ENCODE measurements at places on chromosomes 11 and 22.

GRCh38 chr11:108218912-108219783, 3.3 kb downstream of the NPAT start:
- DNase-seq = no peak

DNA sequence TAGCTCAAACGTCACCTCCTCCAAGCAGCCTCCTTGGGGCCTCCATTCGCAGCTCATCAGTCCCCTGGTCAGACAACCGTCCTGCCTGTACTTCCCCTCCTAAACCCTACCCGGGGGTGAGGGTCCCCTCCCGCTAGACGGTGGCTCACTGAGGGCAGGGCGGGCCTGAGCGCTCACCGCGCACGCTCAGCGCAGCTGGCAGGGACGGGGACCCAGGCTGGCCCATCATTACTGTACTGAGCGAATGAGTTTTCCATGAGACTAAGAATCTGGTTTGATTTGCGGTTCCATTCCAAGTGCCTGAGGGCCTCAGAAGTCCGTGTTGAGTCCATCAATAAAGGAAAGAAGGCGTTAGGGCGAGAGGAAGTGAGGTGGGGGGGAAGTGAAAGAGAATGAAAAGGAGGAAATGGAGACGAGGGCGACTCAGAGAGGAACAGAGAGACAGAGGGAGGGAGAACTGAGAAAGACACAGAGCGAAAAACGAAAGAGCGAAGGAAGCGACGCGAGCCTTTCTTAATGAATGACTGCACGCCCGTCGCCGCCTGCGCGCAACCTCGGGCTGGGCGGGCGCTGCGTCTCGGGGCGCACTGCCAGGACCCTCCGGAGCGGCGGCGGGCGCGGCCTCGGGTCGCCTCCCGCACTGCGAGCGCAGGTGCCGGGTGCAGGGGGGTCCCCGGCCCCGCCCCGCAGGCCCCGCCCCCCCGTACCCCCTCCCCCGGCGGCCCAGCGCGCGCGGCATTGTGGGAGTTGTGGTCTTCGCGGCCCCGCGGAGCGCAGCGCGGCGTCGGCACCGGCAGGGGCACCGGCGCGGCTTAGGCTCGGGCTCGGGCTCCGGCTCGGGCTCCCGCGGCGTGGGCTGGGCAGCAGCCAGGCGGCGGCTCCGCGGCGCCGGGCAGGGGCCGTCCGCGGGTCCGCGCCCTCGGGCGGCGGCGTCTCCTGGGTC, at the start of gene ASPHD2:
Gene ASPHD2 (plus strand): TSS at position 746 of the 943 bp plus-strand sequence. CDS start 4,356 bp downstream, outside the sequence.
- peak; percentile 75 for DNase-seq

- DNase-seq = no peak
These were observed 333.9 kb downstream of the OPCML start for GRCh38 chr11:133198438-133198837.

DNA sequence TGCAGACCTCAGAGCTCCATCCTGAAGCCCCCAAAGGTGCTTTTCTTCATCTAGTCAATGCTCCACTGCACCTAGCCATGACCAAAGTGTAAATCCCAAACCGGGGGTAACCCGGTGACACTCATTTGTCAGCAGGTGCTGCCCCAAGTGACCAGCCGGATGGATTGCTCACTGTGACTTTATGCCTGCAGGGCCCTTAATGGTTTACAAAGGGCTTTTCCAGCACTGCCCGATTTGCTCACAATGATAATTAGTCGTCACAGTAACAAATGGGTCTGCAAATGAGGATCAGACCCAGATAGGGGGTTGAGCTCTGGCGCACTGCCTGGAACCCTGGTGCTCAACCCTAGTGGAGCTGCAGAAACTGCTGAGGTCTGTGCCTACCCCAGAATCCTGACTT, 45.7 kb upstream of the CD5 start:
- DNase-seq = no peak

DNA sequence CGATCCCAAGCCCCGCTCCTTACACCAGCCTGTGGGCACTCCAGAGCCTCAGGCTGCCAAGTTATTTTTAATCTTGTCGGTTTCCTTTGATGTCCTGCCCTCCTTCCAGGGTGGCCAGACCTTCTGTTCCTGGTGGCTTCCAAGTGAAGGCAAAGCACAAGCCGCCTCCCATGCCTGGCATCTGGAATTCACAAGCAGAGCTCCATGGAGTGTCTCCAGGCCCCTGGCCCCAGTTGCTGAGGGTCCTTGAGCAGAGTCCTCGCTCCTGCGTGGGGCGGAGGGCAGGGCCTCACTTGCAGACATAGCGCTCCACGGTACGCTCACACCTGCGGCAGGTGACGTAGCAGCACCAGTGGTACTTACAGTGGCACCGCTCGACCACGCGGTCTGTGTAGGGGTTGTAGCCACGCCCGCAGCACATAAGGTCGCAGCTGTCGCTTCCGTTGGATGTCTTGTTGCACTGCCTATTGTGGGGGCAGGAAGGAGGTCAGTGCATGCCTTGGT, 19.5 kb downstream of the WNT11 start:
- DNase-seq = no peak

- DNase-seq = no peak
These were observed 89.6 kb upstream of the ARHGAP32 start for GRCh38 chr11:129281471-129282415.

DNA sequence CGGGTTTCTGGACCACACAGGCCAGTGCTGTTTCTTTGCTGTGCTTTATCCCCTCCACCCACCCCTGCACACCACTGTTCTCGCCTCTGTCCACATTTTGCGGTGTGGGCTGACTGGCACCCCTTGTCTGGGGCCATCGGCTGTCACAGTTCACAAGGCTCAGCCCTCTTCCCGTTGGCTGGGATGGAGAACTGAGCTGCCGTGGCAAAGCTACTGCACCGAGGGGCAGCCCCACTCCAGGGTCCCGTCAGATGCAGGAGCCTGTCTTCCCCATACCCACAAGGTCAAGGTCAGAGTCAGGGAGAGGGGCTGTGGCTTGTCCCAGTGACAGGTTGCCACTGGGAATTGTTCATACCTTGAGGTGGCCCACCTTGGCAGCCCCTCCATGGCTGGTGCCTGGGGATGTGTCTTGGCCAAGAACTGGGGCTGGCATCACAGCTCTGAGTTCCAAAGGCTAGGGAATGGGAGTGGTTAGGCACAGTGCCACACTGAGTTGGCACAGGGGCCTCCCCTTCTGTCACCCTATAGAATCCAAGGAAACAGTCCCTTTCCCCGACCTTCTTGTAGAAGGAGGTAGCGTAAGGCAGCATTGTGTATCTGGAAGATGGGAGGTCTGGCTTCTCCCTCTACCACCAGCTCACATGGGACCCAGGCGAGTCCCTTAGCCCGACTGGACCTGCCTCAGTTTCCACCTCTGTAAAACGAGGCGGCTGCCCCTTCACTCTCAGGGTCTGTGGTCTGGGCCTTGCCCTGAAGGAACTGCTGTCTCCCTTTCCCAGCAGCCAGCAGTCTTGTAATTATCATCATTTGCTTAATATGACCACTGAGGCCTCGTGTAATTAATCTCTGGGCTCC, 3.4 kb downstream of the GRK2 start:
- DNase-seq = no peak

DNA sequence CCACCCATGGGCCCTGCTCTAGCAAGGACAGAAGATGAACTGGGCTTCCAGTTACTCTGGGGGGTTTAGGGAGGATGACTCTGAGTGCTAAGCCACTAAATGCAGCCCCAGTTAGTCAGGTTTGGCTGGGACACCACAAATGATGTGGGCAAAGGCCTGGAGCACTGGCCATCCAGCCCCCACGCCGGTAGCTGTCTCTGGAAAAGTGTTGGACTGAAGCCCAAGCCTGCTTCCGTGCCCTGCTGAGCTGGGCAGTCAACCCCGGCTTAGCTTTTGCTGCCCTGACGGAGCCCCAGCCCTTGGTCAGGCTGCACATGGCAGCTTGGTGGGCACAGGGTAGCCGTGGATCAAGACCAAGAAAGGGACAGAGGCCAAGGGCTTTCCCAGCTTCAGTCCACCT, 5.7 kb upstream of the GSTP1 start:
- DNase-seq = no peak

DNA sequence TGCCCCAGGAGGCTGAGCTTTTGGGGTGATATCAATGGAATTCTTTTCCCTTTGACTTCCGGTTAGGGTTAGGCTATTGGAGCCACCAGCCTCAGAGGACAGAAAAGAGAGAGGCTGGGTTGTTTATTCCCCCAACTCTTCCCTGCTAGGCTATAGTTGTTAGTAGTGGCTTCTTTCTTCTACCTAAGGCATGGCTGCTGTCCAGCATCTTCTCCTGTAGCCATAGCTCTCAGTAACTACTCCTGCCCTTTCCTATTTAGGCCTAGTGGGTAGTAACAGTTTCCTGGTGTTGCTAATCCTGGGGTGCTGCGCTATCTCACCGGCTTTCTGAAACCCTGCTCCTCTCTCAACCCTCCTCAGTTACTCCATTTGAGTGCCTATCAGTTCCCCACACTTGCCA, 184.9 kb downstream of the TENM4 start:
- DNase-seq = no peak

DNA sequence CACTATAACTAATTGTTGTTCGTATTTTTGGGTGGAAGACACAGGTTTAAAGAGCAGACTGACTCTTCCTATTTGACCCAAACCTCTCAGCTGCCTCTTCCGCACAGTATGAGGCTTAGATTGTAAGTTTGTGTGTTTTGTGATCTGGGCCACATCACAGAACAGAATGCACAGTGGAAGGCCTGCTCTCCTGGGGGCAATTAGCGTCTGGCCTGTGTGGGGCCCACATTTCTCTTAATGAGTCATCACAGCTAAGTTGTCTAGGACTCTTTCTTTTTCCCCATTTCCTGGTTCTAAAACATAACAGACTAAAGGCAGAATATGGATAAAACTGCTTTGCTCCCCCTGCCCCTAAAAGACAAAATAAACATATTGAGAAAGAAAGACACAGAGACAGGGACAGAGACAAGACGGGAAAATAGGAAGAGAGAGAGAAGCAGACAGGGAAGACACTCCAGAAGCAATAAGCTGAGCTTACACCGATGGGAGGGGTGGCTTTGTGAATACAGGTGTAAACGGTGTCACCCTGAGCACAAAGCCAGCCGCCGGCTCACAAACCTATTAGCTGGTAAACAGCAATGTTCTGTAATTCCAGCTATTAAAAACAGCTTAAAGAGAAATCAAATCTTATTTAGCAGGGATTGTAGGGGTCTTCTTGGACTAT, 127.4 kb upstream of the OPCML start:
- DNase-seq = no peak

DNA sequence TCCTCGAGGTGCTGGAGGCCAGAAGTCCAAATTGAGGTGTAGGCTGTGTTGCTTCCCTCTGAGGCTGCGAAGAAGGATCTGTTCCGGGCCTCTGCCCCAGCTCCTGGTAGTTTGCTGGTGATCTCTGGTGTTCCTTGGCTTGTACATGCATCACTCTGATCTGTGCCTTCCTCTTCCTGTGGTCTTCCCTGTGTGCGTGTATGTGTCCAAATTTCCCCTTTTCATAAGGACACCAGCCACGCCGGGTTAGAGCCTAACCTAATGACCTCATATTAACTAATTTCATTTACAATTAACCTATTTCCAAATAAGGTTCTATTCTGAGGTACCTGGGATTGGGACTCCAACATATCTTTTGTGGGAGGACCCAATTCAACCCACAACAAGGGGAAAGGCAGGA, 21.5 kb downstream of the RIBC2 start:
- no peak for DNase-seq

DNA sequence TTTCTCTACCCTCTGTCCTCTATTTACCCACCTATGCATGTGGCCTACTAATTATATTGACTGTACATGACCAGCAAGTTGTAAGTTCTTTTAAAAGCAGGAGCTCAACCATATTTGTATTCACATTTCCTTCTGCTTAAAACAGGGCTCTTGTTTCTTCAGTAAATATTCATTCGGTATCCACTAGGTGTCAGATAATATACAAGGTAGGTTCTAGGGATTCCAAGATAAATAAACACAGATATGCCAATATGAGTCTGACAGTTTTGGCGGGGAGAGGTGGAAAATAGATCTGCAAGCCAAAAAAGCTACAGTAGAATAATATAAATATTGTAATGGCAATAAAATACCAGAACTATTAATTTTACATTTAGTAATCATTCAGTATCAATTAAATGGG, 15.3 kb upstream of the RAB30 start:
- no peak for DNase-seq

DNA sequence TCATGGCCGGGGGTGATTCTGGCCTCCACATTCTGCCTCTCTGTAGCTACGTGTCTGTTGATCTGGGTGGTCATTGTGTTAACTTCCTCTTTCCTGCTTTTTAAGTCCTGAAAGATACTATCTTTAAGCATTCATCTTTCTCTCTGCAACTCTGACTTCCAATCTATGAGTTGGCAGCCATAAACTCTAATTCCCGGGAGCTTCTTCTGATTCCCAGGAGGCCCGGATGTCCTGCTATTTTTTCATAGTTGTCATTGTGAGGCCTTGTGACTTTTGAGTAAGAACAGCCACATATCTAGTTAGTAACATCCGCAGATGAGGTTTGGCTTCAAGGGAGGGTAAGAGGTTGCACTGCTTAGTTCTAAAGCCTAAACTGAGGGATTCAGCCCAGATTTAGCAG, 107.8 kb downstream of the SYN3 start:
- no peak for DNase-seq

- no peak for DNase-seq
These were observed 26.1 kb upstream of the ETS1 start for GRCh38 chr11:128613300-128613995.

GRCh38 chr11:59849129-59849528, 3.8 kb upstream of the CBLIF start:
- DNase-seq = no peak
